ENCODE measurements at places on chromosomes 5 and 9.

DNA sequence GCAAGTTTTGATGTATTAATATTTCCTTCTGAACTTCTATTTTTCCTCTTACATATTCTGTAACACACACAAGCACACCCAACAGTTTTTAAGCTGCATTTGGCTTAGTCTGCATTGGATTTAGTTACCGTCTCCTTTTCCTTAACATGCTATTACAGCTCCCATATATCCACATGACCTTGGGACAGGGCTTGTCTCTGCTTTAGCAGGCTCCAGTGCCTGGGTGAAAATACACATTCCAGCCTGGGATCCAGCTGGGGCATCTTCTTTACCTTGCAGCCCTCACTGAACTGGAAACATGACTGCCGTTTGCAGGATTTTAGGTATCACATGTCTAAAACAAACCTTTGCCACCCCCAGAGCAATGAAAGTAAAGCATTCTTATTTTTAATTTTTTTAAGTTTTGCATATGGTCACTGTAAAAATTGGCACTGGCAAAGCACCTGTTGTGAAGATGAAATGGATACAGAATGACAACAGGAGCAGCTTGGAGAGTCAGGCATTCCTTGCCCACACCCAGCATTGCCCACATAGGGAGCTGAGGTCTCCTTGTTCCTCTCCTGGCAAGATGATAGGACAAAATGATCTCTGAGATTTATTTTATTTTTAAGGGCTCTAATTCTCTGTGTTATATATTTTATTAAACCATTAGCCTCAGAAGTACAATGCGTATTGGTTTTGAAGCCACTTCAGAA lies 4.0 kb downstream of the GADD45G start:
- no peak for DNase-seq

DNA sequence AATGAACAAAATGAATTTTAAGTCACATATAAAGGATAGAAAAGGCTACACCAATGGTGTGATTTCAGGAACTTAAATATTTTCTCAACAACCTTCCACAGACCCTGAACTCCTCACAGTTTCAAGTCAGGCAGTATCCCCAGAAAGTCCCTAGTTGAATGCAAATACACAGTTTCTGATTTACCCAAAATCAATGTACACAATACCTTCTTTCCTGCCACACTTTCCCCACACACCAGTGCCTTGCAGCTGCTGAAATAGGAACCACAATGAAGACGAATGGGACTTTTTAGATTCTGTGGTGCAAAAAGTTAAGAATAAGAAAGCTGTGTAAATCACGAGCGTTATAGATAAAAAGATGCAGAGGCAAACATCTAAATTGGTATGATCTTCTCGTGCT lies 552.4 kb upstream of the MEF2C start:
- no peak for DNase-seq

- no peak for DNase-seq
These were observed 13.9 kb downstream of the SGCD start for GRCh38 chr5:156340893-156341292.

GRCh38 chr5:78519198-78519941 lies 129.2 kb downstream of the LHFPL2 start:
- DNase-seq, result no peak

DNA sequence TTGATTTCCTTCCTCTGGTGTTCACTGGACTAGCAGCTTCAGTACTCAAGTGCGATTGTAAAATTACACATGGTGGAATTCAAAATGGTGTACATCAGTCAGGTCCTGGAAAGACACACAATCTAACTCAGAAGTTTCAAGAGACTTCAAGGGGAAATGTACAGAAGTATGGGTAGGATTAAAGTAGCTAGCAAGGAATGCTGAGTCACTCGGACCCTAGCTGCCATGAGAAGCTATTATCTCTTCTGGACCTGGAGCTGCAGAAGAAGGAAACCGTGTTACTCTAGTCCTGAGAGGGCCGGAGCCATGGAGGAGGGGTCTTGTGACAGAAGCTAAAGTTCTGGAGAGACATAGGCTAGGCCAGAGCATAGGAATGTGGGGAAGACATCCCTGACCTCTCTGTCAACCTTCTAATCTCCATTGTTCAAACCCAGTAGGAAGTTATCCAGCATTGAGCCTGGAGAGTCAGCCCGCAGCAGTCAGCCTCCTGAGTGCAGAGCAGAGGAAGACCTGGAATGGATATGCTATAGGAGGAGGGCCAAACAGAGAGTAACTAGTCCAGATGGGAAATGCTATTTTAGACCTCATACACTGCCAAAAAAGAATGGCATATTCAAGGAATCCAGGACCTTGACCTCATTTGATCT lies 84.3 kb downstream of the GHR start:
- no peak for DNase-seq

- no peak for DNase-seq
These were observed 43.1 kb upstream of the GLIPR2 start for GRCh38 chr9:36093384-36093783.

GRCh38 chr9:88523056-88523455 lies 11.9 kb upstream of the NXNL2 start:
- DNase-seq, result no peak

- DNase-seq, result no peak
These were observed 75.4 kb downstream of the MARCHF3 start for GRCh38 chr5:126954981-126955380.

DNA sequence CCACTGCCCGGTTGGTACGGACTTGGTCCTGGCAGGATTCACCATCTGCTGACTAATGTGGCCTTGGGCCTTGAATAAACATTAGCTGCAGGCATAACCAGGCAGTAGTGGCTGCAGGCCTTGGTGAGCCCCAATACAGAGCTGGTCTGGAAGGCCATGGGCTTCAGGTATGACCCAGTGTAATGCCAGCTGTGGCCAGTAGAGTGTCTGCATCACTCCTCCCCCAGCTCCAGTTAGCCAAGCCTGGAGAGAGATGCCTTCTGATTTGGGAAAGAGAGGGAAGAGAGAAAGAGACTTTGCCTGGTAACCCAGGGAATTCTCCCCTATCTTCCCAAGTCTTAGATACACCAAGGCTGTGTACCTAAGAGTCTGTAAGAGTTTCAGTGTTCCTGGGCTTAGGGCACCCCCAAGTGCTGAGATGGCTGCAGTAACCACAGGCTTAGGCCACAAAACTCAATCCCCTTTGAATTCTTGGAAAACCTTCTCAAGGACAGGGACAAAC lies 5.6 kb upstream of the C5 start:
- DNase-seq, result no peak

DNA sequence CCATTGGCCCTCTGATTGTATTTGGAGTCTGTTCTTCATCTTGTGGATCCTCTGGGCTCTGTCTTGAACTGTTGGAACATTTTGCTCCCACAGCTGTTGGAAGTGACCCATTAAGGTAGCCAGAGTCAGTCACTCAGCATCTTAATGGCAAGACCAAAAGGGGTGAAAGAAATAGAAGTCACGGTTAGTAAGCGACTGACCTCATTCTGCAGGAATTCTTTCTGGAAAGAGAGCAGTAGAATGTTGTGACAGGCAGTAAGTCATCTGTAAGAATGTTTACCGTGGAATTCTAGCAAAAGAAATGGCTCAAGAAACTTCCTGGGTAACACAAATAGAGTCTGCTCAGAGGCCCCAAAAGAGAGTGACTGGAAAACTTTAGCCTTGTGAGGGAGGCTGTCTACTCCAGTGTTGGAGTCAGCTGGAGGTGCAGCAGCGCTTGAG lies 28.6 kb upstream of the TNC start:
- DNase-seq, result no peak

DNA sequence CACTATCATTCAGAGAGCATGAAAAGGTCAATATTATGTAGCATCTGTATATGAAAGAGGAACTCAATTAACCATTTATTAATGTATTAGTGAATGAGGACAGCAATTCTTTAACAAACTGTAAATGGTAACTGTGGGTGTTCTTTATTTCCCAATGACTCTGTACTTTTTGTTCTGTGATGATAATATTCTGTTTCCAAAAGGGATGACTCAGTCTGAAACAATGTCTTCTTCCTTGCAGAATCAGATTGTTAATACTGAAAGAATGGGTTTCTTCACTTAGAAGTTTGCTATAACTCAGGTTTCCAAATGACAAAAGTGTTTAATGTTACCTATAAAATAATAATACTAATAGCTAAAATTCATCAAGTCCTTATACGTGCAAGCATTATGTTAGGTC lies 1518.7 kb upstream of the WWC1 start:
- DNase-seq, result no peak

DNA sequence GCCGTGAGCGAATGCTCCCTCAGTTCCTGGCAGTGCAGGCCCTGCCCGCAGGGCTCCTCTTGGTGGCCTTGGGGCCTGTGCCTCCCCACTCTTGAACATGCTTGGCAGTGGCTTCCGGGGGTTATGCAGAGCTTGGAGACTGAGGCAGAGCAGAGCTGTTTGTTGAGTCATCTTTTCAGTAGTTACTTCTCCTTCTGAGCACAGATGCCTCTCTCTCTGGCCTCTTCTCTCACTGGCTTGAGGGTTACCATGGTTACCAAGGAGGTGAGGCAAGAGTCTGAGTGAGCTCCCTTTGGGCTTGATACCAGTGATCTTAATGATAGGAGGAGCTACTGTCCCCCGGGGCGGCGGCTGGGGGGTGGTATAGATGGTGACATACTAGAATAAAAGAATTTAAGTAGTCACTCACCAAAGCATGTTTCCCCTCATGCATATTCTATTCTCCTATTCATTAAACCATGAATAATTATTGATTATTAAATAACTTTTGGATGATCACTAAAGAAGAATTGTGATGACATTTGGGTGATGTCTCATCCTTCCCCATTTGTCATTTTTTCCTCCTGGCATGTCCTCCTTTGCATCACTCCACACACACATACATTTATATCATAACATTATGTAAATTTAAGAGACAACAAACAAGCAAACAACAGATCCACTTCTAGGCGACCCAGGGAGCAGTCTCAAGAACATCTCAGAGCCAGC lies 111.1 kb downstream of the ARHGAP26 start:
- no peak for DNase-seq

DNA sequence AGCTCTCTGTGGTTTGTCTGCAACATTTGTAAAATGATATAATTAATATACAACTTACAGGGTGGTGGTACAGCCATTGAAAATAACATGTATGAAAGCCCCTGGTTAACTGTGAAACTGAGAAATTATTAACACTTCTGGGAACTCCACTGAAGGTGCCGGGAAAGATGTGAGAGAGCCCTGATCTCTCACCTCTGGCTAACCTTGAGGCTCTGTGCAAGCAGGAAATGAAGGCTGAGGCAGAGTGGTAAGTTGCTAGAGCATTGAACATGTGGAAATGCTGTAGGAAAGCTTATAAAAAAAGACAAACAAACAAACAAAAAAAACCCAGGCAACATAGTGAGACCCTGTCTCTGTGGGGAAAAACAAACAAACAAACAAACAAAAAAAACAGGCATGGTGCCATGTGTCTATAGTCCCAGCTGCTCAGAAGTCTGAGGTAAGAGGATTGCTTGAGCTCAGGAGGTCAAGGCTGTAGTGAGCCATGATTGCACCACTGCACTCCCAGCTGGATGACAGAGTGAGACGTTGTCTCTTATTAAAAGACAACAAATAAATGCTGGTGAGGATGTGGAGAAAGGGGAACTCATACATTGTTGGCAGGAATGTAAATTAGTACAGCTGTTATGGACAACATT lies 7.5 kb downstream of the CATSPER3 start:
- no peak for DNase-seq

- no peak for DNase-seq
These were observed 3.2 kb downstream of the IRX2 start for GRCh38 chr5:2748179-2748860.

- no peak for DNase-seq
These were observed 629.3 kb downstream of the ANXA1 start for GRCh38 chr9:73780916-73781315.

- no peak for DNase-seq
These were observed 43.9 kb downstream of the NSA2 start for GRCh38 chr5:74810915-74811314.

- no peak for DNase-seq
These were observed 14.7 kb upstream of the MLLT3 start for GRCh38 chr9:20636888-20637440.

- no peak for DNase-seq
These were observed 214.6 kb downstream of the PDZD2 start for GRCh38 chr5:31853398-31854135.

DNA sequence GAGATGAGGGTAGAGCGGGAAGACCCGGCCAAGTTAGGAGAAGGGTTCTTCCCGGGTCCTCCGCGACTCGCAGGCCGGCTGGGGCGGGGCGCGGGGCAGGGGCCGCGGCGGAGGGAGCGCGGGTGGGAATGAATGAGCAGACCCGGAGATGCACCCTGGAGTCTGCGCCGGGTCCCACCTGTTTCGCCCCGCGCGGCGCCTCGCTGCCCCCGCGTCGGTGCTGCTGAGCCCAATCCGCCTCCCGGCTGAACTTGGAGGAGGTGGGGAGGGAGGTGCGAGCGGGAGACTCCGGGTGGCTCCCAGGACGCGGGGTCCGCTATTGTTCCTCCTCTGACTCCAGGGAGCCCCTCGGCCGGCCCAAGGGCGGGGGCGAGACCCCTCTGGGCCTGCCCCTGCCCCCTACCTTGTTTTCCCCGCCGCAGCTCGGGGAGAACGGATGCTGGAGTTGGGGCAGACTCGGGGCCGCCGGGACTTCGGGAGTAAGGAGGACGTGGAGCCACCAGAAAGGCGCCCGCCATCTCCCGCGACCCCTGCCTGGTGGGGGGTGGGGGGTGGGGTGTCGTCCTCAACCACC lies 659 bp downstream of the RAI14 start:
- no peak for DNase-seq

GRCh38 chr5:1513326-1514026 lies 10.3 kb downstream of the LPCAT1 start:
- DNase-seq, result no peak

DNA sequence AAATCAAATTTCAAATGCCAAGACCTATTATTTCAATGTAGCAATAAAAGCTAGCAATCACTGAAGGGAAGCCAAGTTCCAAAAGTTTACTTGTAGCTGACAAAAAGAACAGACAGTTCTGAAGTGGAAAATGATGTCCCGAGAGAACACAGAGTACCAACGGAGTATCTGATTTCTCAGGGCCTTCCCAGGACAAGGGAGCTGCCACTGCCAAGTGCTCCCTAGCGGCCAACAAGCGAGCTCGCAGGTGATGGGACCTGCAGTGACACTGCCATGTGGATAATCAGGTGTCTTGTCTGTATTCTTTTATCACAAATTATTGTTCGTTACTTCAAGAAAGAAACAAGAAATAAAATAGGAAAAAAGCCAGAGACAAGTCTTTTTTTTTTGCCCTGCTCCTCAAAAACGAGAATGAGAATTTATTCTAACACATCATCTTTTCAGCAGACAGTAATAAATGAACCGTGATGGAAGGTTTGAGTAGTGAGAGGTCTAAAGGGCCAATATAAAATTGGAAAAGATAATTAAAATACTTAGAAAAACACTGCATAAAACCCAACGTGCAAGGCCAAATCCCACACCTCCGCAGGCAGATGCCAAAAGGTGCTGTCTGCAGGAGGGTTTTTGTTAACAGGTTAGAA lies 159.4 kb downstream of the MYO10 start:
- DNase-seq, result no peak

Measured in stimulated activated naive CD8-positive, alpha-beta T cell treated with anti-CD3 and anti-CD28 coated beads, Interleukin-15, amount 100 ng/mL, for 72 hours (primary cell).